ENCODE measurements at places on chromosomes 1 and 21. TPM values are rescaled to one million over a fixed set of nuclear protein-coding genes. Genes with fewer than 3 reads are reported as not detected.

The C1QA gene
- total RNA-seq, result not detected

The CSDE1 gene
- total RNA-seq, result 486 TPM

DNA sequence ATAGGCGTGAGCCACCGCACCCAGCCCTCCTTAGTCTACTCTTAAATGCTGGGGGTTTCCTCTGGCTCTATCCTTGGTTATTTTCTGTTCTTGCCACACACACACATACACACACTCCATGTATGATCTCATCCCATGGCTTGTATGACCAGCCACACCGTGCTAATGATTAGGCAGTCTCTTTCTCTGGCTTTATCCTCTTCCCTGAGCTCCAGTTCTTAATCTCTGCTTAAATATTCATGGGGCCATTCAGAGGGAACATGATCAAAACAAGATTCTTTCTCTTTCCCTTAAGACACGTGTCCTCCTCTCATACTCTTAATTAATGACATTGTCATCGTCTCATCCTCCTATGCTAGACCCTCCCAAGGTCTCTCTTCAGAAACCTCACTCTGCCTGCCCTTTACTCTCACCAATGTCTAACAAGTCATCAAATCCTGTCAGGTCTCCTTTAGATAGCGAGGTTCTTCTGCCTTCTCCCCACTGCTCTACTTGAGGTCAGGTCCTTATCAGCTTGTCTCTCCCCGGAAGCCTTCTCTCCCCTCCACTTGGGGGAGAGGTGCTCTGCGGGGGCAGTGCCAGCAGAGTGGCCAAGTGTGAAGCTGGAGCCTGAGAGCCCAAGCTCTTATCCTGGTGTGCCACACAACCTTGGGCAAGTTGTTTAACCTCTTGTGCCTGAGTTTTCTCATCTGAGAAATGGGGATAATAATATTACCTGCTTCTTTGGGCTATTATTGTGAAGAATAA, 83.0 kb upstream of the GNG12 start:
- DNase-seq, result no peak

- no peak for DNase-seq
Measured at GRCh38 chr1:159261721-159262494, 40.2 kb upstream of the FCER1A start.

DNA sequence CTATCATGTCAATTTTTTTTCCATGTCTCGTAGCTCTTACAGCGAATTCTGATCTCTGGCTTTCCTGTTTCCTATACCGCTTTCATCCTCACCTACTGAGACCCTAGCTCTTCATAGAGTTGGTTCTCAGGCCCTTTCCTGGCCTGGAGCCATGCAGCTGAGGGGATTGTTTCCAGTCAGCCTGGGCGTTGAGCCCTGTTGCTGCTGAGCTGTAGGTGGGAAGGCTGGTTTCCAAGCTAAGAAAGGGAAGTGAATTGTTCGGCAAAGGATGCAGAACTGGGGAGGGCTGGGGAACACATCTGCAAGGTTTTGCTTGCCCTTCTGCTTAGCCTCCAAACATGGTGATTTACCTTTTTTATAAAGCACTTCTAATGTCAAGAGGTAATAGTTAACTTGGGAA, 41.5 kb downstream of the SPATA46 start:
- no peak for DNase-seq

- DNase-seq, result no peak
Measured at GRCh38 chr1:46467183-46467504, 22.5 kb upstream of the DMBX1 start.

The ASTN1 gene
- not detected for total RNA-seq

The RGS4 gene
- total RNA-seq, result not detected

- no peak for DNase-seq
Measured at GRCh38 chr1:229325401-229325800, 17.4 kb downstream of the CCSAP start.

DNA sequence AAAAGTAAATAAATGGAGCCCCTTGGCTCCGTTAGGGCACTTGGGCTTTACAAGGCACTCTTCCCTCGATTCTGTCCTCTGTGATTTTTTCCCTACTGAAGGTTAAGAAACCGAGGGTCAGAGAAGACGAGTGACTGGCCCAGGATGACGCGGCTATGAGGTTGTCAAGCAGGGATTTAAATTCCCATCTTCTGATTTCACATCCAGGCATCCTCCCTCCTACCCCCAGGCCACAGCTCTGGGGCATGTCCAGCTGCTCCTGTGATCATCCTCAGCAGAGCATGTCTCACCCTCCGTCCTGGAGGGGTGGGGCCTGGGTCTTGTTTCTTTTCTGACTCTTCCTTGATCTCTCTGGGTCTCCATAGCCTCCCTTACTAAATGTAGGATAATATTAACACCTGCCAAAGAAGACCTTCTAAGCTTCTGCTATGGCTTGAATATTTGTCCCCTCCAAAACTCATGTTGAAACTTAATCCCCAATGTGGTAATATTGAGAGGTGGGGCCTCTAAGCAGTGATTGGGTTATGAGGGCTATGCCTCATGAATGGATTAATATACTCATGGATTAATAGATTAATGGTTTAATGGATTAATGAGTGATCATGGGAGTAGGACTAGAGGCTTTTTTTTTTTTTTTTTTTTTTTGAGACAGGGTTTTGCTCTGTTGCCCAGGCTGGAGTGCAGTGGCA, 4.6 kb downstream of the CRYBG2 start:
- DNase-seq, result no peak

- DNase-seq, result no peak
Measured at GRCh38 chr1:46665983-46666382, 2.2 kb downstream of the ATPAF1 start.

DNA sequence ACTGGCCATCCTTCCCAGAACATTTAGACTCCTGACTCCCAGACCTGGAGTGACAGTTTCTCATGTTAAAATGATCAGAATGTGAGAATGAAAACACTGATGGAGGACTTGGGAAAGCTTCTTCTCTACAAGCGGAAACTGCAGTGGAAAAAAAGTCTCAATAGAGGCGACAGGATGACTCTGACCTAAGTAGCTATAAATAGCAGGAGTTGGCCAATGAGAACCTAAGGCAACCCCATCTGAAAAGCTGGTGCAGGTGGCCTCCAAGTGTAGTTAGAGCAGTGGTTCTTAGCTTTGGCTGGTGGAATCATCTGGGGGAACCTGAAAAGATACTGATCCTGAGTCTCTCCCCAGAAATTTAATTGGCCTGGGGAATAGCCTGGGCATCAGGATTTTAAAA, 44.2 kb upstream of the EXOSC10 start:
- DNase-seq, result no peak

DNA sequence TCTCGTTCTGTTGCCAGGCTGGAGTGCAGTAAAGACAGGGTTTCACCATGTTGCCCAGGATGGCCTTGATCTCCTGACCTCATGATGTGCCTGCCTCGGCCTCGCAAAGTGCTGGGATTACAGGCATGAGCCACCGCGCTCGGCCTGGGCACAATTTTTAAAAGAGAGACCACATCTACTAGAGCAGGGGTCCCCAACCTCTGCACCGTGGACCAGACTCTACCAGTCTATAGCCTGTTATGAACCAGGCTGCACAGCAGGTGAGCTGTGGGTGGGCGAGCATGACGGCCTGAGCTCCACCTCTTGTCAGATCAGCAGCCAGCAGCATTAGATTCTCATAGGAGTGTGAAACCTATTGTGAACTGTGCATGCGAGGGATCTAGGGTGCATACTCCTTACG, 20.8 kb downstream of the TNNT2 start:
- DNase-seq, result no peak

DNA sequence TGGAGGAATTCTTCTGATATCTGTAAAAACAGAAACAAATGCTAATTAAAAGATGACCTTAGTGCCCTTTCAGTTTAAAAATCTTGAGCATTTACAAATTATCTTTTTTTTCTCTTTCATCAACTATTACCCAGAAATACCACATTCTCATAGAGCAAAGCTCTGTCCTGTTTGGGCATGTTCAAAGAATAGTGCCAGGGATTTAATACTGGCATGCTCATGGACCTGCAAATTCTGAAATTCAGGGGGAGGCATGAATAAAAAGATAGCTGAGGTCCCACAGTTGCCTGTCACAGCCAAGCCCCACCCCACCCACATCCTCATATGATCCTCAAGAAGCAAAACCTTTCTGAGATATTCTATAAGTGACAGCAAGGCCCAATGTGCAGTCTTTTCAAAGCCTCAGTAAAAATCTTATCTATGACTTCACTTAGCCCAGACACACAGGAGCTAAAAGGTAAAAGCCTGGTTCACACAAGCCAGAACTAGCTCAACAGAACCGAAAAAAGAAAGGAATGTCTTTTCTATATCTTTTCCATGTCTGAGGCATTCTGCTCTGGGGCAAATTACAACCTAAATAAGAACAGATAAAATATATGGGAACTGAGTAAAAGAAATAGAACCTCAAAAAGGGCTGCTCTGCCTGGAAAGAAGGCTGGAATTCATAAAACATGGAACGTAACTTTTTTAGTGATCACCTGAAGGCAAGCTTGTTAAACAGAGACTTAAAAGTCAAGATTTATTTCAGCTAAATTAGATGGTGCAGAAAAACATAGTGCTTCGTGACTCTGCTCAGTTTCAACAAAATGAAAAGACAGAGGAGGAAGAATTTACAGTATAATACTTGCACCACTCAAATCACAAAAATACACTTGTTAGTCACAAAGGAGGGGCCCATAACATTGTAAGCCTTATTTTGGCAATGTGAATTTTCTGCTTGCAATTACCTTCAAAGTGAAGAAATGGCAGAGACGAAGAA, 11.0 kb downstream of the WLS start:
- DNase-seq, result no peak

GRCh38 chr1:109927356-109927755, 16.7 kb downstream of the CSF1 start:
- DNase-seq, result no peak

DNA sequence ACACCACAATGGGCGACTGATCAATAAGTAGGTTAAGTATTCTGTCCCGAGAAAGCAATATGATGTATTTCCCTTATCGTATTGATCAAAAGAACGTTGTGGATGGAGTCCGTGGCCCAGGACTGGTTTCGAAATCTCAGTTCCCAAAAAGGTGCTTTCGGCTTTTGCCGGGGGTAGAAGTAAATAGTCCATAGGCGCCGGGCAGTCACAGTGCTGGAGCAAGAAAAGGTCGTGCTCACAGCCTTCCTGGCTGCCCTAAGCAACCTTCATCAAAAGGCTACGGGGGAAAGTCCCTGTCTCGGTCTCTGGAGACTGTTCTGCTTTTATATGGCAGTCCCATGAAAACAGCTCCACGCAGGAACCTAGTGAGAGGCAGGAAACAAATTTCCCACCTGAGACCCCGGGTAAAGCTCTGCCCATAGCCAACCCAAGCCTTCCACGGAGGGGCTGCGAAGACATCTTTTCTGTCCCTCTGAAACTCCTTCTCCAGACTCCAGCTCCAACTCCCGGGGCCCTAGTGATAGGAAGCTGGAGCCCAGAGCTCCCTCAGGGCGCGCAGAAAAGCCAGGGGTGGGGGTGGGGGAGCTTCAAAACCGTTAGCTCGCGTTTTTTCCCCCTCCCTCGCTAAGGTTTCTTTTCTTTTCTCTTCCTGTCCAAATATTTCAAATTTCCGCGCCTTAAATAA, 7.0 kb downstream of the CDKN2C start:
- peak; percentile 6 for DNase-seq

- peak; percentile 51 for DNase-seq
Measured at GRCh38 chr1:22114083-22115012, 28.5 kb downstream of the WNT4 start.

The OPTC gene
- total RNA-seq, result not detected

DNA sequence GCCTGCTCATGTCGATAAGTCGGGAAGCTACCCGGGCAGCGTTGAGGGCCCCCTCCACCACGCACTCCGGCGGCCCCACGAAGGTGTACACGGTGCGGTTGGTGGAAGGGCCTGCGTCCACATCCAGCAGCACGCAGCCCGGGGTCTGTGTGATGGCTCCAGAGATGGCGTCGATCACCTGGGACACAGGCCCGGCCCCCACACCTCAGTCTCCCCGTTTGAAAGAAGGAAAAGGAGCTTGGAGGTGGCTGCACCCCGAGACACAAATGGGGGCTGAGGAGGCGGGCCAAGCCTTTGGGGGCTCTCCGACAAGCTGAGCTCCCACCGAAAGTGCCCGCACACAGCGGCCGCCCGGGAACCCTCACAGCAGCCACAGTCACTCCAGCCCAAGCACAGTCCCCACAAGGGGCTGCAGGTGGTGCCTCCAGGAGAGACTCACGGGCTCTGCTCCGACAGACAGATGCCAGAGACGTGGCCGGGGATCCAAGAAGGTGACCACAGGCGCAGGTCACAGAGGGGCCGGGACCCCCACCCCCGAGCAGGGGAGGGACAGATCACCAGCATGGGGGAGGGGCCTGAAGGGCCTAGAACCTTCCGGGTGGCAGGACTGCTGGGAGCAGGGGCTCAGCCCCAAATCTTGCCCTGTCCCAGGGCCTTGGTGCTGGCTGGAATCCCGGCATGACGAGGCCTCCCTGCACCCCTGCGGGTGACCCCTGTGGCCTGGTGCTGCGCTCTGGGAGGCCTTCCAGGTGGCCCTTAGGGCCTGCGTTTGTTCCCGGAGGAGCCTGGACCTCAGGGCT, 1.0 kb downstream of the FTCD start:
- peak; percentile 53 for DNase-seq

GRCh38 chr1:113976609-113977278, 2.5 kb upstream of the OLFML3 start:
- no peak for DNase-seq

GRCh38 chr21:39003982-39004633, 179.1 kb downstream of the PSMG1 start:
- DNase-seq, result no peak

The RYR2 gene
- total RNA-seq, result not detected

The NID1 gene
- 0.70 TPM for total RNA-seq

DNA sequence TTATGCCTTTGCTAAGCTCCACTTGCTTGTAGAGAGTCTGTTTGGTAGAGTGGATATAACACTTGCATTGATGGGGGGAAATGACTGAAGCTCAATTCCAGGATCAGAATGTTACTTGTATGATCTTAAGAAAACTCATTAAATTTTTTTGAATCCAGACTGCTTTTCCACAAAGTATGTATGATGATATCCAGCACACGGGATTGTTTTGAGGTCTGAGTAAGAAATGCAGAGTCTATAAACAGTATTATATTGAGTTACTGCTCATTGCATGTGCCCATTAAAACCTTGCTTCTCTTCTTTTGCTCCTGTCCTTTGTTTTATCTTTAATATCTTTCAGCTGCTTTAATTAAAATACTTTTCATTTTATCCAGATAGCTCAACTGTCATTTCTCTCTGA, 570.4 kb upstream of the ZRANB2 start:
- DNase-seq, result no peak

The TAL1 gene
- total RNA-seq, result 0.11 TPM
